ENCODE measurements at places on chromosomes 7 and 10.

- no peak for DNase-seq
These were observed 22.2 kb upstream of the ITGB1 start for GRCh38 chr10:32980242-32980557.

DNA sequence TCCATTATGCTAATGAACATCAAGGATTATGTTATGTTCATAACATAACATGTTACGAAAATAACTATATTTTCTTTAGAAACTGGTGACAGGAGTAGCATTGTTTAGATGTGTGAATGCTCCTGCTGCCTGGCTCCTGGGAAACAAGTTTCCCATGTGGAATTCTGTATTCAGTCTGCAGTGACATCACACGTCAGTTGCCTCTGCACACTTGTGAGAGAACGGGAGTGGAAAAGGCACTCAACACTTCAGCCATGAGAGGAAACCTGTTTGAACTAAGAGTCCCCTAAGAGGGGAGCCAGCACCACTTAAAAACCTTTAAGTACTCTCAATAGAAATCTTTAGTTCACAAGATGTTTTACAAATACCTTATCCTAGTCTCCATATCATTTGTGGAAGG, 140.3 kb upstream of the FAM20C start:
- no peak for DNase-seq

- no peak for DNase-seq
These were observed 9.5 kb downstream of the GPR146 start for GRCh38 chr7:1053816-1054370.

GRCh38 chr10:131890276-131891195, 10.3 kb upstream of the PPP2R2D start:
- no peak for DNase-seq

- DNase-seq = no peak
These were observed 44.4 kb upstream of the CD36 start for GRCh38 chr7:80593869-80594586.

DNA sequence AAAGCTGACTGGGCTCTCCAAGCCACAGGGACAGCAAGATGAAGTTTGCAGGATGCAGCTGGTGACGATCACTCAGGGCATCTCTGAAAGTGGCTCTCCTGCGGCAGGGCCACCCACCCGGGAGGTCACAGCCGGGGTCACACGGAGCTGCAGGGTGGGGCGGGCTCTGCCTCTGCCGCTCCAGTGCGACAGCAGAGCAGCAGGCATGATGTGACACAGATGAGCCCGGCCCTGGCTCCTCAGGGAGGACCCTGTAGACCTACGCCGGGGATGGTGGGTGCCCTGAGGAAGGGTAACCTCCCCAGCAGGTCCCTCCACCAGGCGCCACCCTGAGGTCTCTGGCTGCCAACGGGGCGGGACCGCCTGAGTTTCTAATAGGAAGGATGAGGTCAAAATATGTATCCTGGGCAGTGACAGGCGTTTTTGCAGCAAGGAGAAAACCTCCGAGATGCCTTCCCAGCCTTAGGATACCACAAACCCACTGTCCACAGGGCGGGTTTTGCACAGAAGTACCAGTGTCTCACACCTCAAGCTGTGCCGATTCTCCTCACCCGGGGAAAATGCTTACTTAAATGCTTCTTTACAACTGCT, 114.8 kb upstream of the DIP2C start:
- DNase-seq = no peak

DNA sequence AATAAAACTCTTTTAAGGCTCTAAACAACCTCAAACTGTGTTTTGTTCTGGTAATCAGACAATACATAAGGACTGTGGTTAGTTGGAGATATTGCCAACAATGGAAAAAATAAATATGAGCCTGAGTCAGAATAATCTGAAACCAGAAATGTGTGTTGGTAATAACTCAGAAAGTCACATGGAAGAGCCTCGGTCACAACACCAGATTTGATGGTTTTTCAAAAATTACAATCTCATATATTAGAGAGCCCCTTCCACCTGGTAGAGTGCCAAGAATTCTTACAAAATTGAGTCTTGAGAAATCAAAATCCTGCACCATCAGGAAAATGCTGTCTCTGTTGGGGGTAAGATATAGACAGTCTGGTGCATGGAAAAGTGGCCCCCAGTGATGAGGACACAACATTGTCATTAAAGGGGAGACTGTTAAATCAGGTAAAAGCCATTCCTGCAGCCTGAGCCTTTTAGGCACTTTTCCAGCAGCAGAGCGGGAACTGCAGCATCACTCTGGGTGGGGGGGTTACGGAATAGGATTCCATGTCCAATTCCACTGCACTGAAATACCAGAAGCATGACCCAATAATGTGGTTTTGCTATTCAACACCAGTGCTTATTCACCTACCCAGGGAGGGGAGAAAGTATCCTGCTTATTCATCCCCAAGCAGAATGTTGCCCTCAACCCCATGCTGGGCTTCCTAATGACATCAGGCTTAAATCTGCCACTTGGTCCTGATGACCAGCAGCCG, 9.5 kb upstream of the ADAM12 start:
- DNase-seq = no peak

GRCh38 chr7:138429577-138430250, 30.3 kb upstream of the TRIM24 start:
- DNase-seq = no peak
